ENCODE measurements at places on chromosomes 4 and X. TPM values are rescaled to one million over a fixed set of nuclear protein-coding genes. Genes with fewer than 3 reads are reported as not detected.

- no peak for DNase-seq
Measured at GRCh38 chrX:7261672-7262332, 113.8 kb upstream of the PUDP start.

DNA sequence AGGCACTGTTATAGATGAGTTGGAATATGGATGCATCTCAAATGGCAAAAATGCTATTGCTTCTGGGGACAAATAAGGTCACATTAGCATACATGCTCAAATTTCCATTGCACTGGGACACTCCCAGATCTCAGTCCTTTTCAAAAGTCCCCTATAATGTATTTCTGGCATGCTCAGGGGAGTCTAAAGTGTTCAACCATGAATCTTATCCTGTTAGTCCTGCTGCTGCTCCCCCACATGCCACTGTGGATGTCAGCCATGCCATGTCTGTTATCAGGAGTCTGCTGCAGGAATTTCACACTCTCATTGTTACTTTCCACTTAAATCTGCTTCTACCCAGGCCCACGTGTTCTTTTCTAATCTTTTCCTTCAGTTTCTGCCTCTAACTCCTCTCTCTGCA is 1000.6 kb downstream of the CCSER1 start:
- peak; percentile 8 for DNase-seq

- no peak for DNase-seq
Measured at GRCh38 chr4:81492606-81493230, 21.0 kb upstream of the RASGEF1B start.

DNA sequence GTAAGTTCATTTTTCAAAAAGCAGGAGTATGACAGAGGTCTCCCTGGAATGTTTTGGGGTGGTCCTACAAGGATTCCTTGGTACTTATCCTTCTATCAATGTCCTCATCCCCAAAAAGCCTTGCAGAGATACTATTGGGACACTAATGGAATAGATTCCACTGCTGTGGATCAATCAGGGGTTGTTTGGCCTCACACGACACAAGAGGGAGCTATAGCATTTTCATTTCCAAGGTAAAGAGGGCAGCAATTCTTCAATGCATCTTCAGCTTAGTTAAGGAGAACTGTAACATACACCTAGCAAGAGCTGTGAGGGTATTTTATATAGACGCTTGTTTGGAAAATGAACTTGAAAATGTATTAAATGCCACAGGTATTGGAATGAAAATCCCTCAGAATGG is 50.9 kb downstream of the USP26 start:
- no peak for DNase-seq

DNA sequence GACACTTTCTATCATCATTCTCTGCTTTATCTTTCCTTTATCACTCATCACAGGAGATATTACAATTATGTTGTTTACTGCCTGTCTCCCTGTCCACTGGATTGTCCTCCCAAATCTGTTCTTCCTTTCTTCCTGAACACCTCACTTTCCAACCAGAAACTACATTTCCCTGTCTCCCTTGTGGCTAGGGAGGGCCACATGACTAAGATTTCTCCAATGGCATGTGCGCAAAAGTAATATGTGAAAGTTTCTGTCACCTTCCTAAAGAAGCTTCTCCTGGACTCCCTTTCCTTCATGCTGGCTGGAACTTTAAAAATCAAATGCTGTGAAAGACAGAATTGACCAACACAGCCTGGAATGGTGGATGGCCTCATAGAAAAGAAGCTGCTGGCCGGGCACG is 25.8 kb downstream of the ATP11C start:
- no peak for DNase-seq

- no peak for DNase-seq
Measured at GRCh38 chrX:12790885-12791256, 341 bp upstream of the PRPS2 start.

Gene SSX2B
- polyA plus RNA-seq = not detected

Gene THAP6
- polyA plus RNA-seq = 36.6 TPM
